ENCODE measurements at places on chromosomes 3 and 15. TPM values are rescaled to one million over a fixed set of nuclear protein-coding genes. Genes with fewer than 3 reads are reported as not detected.
A peak's percentile ranks its signal among the peaks of the same experiment; 100 is the strongest.

- no peak for DNase-seq
Observed at GRCh38 chr15:64792282-64792681, 16.9 kb upstream of the RBPMS2 start.

- no peak for DNase-seq
Observed at GRCh38 chr15:26050984-26051383, 187.9 kb upstream of the ATP10A start.

DNA sequence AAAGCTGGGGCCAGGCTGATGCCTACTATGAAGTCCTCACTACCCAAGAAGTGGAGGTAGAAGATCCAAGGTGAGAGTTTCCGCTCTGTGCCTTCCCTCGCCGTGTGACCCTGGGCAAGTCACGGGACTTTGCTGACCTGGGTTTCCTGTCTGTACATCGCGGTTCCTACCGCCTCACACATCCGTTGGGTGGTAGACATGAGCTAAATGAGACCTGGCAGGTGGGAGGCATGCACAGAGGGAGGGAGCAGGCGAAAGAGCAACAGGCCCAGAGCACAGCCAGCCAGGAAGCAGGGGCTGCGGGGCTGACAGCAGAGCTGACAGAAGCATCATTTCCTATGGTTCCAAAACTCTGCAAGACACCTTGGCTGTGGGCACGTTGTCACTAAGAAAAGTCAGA, 157.3 kb upstream of the BHLHE40 start:
- DNase-seq: no peak

GRCh38 chr3:107983247-107983646, 107.6 kb downstream of the CD47 start:
- DNase-seq: no peak

GRCh38 chr3:151037746-151038477, 47.6 kb upstream of the MED12L start:
- DNase-seq: peak; percentile 95

DNA sequence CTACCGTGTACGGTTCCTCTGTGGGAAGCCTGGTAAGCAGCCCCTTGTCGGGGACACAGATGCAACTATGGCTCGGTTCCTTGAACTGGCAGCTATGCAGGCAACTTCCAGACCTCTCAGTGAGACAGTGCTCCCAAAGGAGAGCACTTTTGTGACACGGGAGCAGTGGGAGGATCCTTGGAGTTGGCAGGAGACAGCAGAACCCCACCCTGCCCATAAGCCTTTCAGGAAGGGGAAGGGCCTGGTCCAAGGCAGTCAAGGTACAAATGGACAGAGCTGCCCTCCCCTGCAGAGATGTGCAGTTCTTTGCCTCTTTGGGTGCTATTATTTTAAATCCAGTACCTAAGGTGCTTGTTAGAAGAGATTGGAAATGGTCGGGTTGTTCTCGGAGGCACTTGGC, 94.5 kb downstream of the MESD start:
- no peak for DNase-seq

- DNase-seq: peak; percentile 93
Observed at GRCh38 chr3:136893848-136894443, 31.9 kb downstream of the NCK1 start.

- no peak for DNase-seq
Observed at GRCh38 chr15:28956491-28956890, 70.7 kb downstream of the APBA2 start.

- DNase-seq: no peak
Observed at GRCh38 chr3:100105501-100105900, 8.8 kb downstream of the FILIP1L start.

- no peak for DNase-seq
Observed at GRCh38 chr3:194124193-194124592, 11.8 kb upstream of the HES1 start.

DNA sequence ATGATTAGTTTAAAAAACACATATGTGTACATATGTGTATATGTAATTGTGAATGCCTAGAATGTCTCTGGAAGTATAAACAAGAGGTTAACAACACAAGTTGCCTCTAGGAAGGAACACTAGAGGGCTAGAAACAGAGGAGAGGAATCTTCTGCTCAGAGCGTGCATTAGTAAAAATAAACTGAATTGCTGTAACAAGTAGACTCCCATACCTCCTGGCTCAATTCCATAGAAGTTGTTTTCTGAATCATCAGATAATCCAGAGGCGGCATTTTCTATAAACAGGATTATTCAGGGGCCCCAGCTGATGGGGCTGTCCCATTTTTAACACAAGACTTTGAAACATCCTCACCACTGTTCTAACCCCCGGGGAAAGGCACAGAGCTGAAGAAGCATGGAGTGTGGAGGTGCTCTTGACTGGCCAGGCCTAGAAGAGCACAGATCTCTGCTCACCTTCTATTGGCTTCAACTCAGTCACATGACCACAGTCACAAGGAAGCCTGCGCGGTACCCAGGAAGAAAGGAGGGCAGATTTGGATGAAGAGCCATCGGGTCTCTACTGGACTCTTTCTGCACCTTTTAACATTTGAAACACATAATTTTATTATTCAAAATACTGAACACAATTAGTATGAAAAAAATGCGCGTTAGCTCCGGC, 145.7 kb downstream of the TLE3 start:
- DNase-seq: no peak

GRCh38 chr15:64423970-64424369, 36.3 kb downstream of the TRIP4 start:
- DNase-seq: no peak

GRCh38 chr15:50810128-50810527, 44.6 kb upstream of the SPPL2A start:
- DNase-seq: no peak

DNA sequence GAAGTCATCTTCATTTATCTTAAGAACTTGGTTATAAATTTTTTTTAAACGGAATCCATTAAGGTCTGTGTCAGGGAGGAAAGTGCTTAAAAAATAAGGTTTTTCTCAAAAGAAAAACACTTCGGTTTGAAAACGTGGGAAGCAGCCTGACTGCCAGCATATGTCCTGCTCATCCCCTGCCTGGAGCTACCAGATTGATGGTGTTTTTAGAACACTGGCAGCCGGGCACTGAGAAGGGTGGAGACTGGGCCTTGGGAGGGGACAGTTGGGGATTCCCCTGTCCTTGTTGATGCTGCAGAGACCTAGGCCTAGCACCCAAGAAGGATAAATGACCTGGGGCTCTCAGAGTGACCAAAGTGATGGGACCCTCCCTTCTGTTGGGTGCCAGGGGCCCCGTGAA, 296.9 kb downstream of the EPHB1 start:
- no peak for DNase-seq

DNA sequence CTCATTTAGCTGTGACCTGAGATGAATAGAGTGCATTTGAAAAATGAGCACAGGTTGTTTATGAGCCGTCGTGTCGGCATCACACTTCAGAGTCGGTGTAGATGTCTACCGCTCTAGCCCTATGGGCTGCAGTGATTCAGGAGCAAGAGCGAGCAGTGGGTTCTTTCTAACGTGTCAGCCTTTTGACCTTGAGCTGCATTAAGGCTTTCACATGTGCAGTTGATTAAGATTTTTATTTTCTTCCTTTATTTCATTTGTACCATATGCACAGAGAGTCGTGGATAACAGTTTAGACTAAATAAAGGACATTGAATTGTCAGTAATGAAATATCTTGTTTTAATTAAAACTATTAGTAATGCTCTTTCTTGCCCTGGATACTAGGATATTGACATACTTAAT, 368.2 kb downstream of the PTPRG start:
- DNase-seq: no peak

DNA sequence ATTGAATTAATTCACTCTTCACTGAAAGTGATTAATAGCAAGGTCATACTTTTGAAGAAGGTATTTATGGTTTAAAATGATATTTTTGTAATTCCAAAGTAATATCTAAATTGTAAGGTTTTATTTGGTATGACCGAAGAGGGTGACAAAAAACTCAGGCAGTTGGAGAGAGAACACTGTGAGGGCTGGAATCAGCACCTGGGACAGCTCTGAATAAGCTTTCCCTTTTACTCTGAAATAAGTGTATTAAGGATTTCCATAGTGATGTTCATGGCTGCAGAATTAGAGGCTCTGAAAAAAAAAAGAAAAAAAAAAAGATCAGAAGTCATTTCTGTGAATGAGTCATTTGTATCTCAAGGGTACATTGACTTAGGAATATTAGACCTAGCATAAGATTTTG, 299.5 kb downstream of the IL5RA start:
- DNase-seq: no peak

- DNase-seq: no peak
Observed at GRCh38 chr3:53511246-53511645, 16.8 kb downstream of the CACNA1D start.

DNA sequence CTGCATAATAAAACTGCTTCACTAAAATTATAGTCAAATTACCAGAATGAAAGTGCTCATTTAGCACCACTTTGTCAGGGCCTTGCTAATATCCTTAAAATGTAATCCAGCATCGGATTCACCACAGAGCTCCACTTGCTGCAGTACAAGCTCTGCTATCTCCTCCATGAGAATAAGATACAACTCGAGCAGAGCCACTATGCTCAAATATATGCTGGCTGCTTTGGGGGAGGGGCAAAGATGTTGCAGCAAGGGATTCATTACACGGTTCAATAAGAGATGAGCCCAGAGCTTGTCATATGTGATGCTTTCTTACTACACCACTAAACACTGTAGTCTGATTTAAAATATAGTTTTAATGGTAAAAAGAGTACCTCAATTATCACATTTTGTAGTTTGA, 72.2 kb downstream of the DLG1 start:
- DNase-seq: no peak

GRCh38 chr3:129358772-129359371, 69.6 kb downstream of the EFCAB12 start:
- peak; percentile 53 for DNase-seq

DNA sequence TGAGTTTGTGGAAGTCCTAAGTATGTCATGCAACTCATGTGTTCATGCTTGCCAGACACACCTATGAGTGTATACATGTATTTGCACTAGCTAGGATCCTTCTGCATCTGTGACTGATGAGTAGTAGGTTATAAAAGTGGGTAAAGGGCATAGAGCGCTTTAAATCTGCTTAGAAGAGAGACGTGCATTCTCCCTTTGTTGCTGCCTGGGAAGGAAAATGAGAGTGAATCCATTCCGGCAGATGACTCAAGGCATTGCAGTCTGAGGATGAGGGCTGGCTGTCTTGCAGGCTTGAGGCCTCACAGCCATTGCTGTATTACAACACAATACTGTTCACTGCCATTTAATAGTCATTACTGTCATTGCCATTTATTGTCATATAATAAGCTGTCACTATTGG, 120.8 kb upstream of the UMPS start:
- DNase-seq: no peak

- DNase-seq: no peak
Observed at GRCh38 chr15:84970843-84971242, 10.8 kb upstream of the PDE8A start.

DNA sequence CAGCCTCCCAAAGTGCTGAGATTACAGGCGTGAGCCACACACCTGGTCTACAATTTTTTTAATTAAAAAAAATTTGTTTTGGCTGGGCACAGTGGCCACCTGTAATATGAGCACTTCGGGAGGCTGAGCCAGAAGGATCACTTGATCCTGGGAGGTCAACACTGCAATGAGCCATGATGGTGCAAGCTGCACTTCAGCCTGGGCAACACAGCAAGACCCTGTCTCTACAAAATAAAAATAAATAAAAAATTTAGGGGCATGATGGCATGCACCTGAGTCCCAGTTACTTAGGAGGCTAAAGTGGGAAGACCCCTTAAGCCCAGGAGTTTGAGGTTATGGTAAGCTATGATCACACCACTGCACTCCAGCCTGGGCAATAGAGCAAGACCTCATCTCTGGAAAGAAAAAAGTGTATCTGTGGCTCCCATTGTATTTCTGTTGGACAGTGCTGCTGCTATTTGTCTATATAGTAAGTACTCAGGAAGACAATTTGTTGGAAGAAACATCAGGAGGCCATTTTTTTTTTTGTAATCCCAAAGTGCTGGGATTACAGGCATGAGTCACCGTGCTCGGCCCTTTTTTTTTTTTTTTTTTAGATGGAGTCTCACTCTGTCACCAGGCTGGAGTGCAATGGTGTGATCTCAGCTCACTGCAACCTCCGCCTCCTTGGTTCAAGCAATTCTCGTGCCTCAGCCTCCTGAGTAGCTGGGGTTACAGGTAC, 27.5 kb upstream of the SH3BP5 start:
- peak; percentile 25 for DNase-seq

DNA sequence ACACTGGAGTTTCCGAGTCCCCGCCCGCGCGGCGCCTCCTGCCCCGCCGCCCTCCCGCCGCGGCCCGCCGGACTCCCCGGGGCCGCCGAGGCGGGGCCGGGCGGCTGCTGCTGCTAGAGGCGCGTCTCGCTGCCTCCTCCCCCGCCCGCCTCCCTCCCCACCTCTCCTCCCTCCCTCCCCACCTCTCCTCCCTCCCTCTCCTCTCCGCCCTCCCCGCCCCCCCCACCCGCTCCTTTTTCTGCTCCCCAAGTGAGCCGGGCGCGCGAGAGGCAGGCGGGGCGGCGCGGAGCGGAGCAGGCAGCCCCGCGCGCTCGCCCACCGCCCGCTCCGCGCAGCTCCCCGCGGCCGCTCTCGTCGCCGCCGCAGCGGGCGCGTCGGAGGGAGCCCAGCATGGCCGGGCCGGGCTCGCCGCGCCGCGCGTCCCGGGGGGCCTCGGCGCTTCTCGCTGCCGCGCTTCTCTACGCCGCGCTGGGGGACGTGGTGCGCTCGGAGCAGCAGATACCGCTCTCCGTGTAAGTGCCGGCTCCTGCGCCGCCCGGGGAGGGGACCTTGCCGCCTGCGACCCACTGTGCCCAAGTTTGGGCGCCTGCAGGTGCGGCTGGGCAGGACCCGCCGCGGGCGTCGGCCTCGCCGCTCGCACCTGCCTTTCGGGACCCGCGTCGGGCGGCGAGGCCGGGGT, at the start of gene CACNA2D3:
TSS of gene CACNA2D3 (plus strand) at position 229 of the 679 bp plus-strand sequence.
- peak; percentile 38 for DNase-seq

- no peak for DNase-seq
Observed at GRCh38 chr3:184604615-184605290, 43.2 kb downstream of the EPHB3 start.

GRCh38 chr3:41117398-41117870, 81.9 kb upstream of the CTNNB1 start:
- DNase-seq: peak; percentile 97

The POTEB3 gene
- not detected for total RNA-seq

The CHRD gene
- 0.42 TPM for total RNA-seq

The GPR160 gene
- 3.4 TPM for total RNA-seq

The APPL1 gene
- 12.8 TPM for total RNA-seq

The TNIK gene
- 12.7 TPM for total RNA-seq

The XCR1 gene
- not detected for total RNA-seq

The ZNF774 gene
- 1.6 TPM for total RNA-seq

The NANOGP8 gene
- not detected for total RNA-seq

The ZMYND10 gene
- total RNA-seq: 3.2 TPM

The ZNF860 gene
- not detected for total RNA-seq
